ENCODE measurements at places on chromosomes 16 and 17. TPM values are rescaled to one million over a fixed set of nuclear protein-coding genes. Genes with fewer than 3 reads are reported as not detected.

The LDHD gene
- polyA plus RNA-seq, result 33.8 TPM

- DNase-seq, result no peak
- no peak overlapping the region for H3K4me3 ChIP-seq
- H3K36me3 ChIP-seq, result no peaks in the 10 kb centered on the region
- no peaks in the 10 kb centered on the region for H3K27me3 ChIP-seq
- H3K4me1 ChIP-seq, result no peaks in the 10 kb centered on the region
- no peak overlapping the region for H3K27ac ChIP-seq
Measured at GRCh38 chr16:87628940-87629339, 26.6 kb downstream of the JPH3 start.

GRCh38 chr17:18356624-18357023 lies 6.7 kb downstream of the SHMT1 start:
- no peak overlapping the region for H3K4me3 ChIP-seq
- peaks cover 13% of the 10 kb centered on the region for H3K36me3 ChIP-seq
- no peaks in the 10 kb centered on the region for H3K4me1 ChIP-seq
- DNase-seq, result no peak

- H3K27ac ChIP-seq, result no peak overlapping the region
- no peak overlapping the region for H3K4me3 ChIP-seq
- H3K36me3 ChIP-seq, result no peaks in the 10 kb centered on the region
- DNase-seq, result no peak
- no peaks in the 10 kb centered on the region for H3K27me3 ChIP-seq
- H3K4me1 ChIP-seq, result no peaks in the 10 kb centered on the region
Measured at GRCh38 chr17:80425835-80426426, 11.0 kb downstream of the ENDOV start.

- no peak overlapping the region for H3K4me3 ChIP-seq
- H3K36me3 ChIP-seq, result peaks cover 2% of the 10 kb centered on the region
- no peaks in the 10 kb centered on the region for H3K4me1 ChIP-seq
- no peak for DNase-seq
- no peak overlapping the region for H3K27ac ChIP-seq
Measured at GRCh38 chr17:1503699-1504098, 11.2 kb upstream of the MYO1C start.
